Activated CD4-positive, alpha-beta T cell treated with anti-CD3 and anti-CD28 coated beads, Interleukin-2, amount 10 ng/mL, durations not matched to agents 24 days and 14 days (primary cell): ENCODE measurements at places on chromosomes 12 and 14.

GRCh38 chr14:37254411-37254947, 56.7 kb downstream of the MIPOL1 start:
- H3K4me1 ChIP-seq = no peaks in the 10 kb centered on the region
- no peak overlapping the region for H3K27ac ChIP-seq
- H3K4me3 ChIP-seq = no peak overlapping the region
- H3K27me3 ChIP-seq = no peaks in the 10 kb centered on the region
- no peaks in the 10 kb centered on the region for H3K36me3 ChIP-seq

GRCh38 chr14:51096870-51097269, 2.0 kb upstream of the TRIM9 start:
- no peak for DNase-seq
- H3K4me1 ChIP-seq = peaks cover 15% of the 10 kb centered on the region
- peaks cover 54% of the 10 kb centered on the region for H3K27me3 ChIP-seq
- no peaks in the 10 kb centered on the region for H3K36me3 ChIP-seq
- H3K4me3 ChIP-seq = no peak overlapping the region

- H3K36me3 ChIP-seq = peaks cover 2% of the 10 kb centered on the region
- no peak overlapping the region for H3K4me3 ChIP-seq
- H3K27ac ChIP-seq = no peak overlapping the region
- H3K27me3 ChIP-seq = no peaks in the 10 kb centered on the region
- no peak for DNase-seq
Measured at GRCh38 chr12:123085730-123086487, 65.0 kb downstream of the PITPNM2 start.

DNA sequence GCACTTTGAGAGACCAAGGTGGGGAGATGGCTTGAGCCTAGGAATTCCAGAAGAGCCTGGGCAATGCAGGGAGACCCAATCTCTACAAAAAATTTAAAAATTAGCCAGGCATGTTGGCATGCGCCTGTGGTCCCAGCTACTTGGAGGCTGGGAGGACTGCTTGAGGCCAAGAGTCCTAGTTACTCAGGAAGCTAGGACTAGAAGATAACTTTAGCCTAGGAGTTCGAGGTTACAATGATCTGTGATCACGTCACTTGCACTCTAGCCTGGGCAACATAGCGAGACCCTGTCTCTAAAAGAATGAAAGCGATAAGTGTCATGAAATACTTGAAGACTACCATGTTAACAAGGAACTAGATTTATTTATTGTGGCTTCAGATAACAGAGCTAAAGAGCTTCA, 3.5 kb downstream of the ATF7 start:
- no peak overlapping the region for H3K4me3 ChIP-seq
- no peak overlapping the region for H3K27ac ChIP-seq
- peaks cover 40% of the 10 kb centered on the region for H3K4me1 ChIP-seq
- H3K36me3 ChIP-seq = peaks cover 5% of the 10 kb centered on the region
- no peak for DNase-seq

- H3K27ac ChIP-seq = no peak overlapping the region
- H3K36me3 ChIP-seq = no peaks in the 10 kb centered on the region
- H3K27me3 ChIP-seq = no peaks in the 10 kb centered on the region
- no peak for DNase-seq
- H3K4me1 ChIP-seq = no peaks in the 10 kb centered on the region
Measured at GRCh38 chr12:21881965-21882364, 59.3 kb downstream of the ABCC9 start.

- peaks cover 78% of the 10 kb centered on the region for H3K4me1 ChIP-seq
- peak overlapping the region; percentile 97 for H3K27ac ChIP-seq
- peak overlapping the region; percentile 97 for H3K4me3 ChIP-seq
- peak; percentile 83 for DNase-seq
Measured at GRCh38 chr14:89617481-89618329, 200.7 kb upstream of the FOXN3 start.

DNA sequence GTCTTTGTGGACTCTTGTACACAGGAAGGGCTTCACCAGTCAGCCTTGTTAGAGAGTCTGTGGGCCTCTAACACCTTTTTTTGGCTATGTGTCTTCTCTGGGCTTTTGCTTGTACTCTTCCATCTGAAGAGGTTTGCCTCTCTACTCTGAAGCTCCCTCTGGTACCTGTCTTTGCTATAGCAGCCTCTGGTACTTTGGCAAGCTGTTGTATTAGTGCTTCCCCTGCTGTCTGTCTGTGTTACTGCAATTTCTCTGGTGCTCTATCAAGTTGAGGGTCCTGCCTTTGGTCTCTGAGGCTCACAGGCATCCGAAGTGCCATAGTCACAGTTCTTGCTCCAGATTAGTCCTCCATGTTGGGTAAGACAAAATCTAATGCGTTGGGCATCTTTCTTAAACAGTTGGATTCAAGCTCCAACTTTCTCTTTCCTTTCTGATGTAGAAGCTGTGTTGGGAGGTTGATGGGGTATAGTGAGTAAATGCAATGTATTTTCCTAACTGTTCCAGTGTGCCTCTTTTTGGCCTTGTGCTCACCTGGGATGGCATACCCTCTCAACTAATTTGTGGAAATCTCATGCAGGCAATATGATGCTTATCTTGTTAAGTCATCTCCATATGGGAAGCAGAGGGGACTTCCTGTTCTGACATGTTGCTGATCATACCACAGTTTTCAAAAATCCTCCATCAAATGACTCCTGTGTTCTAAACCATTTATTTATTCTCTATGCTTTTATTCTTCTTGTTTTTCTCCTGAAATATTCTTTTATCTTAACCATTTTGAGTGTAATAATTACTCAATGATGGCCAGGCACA, 88.8 kb downstream of the ATF7IP start:
- peak; percentile 80 for DNase-seq
- peaks cover 61% of the 10 kb centered on the region for H3K36me3 ChIP-seq
- H3K27ac ChIP-seq = peak overlapping the region; percentile 69
- peaks cover 47% of the 10 kb centered on the region for H3K4me1 ChIP-seq
- peak overlapping the region; percentile 39 for H3K4me3 ChIP-seq
- no peaks in the 10 kb centered on the region for H3K27me3 ChIP-seq

GRCh38 chr12:75437564-75437963, 43.0 kb upstream of the GLIPR1 start:
- peaks cover 5% of the 10 kb centered on the region for H3K27me3 ChIP-seq
- H3K27ac ChIP-seq = no peak overlapping the region
- peaks cover 8% of the 10 kb centered on the region for H3K4me1 ChIP-seq
- DNase-seq = no peak
- H3K36me3 ChIP-seq = no peaks in the 10 kb centered on the region

DNA sequence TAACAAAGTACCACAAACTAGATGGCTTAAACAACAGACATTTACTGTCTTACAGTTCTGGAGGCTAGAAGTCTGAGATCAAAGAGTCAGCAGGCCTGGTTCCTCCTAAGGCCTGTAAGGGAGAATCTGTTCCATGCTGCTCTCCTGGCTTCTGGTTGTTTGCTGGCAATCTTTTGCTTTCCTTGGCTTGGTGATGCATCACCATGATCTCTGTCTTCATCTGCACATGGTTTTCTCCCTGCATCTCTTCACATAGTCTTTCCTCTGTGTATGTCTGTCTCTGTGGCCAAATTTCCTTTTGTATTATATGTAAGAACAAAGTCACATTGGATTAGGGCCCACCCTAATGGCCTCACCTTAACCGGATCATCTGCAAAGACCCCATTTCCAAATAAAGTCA, 168.5 kb downstream of the CAPZA3 start:
- no peak overlapping the region for H3K4me3 ChIP-seq
- H3K27me3 ChIP-seq = no peaks in the 10 kb centered on the region
- H3K27ac ChIP-seq = no peak overlapping the region
- no peaks in the 10 kb centered on the region for H3K4me1 ChIP-seq
- no peaks in the 10 kb centered on the region for H3K36me3 ChIP-seq
- no peak for DNase-seq

GRCh38 chr14:50560931-50561285, 963 bp downstream of the ATL1 start:
- H3K4me3 ChIP-seq = peak overlapping the region; percentile 77
- H3K36me3 ChIP-seq = no peaks in the 10 kb centered on the region
- peak overlapping the region; percentile 5 for H3K27ac ChIP-seq

GRCh38 chr14:75579338-75579864, 981 bp downstream of the FLVCR2 start:
- no peak overlapping the region for H3K27ac ChIP-seq
- DNase-seq = no peak

DNA sequence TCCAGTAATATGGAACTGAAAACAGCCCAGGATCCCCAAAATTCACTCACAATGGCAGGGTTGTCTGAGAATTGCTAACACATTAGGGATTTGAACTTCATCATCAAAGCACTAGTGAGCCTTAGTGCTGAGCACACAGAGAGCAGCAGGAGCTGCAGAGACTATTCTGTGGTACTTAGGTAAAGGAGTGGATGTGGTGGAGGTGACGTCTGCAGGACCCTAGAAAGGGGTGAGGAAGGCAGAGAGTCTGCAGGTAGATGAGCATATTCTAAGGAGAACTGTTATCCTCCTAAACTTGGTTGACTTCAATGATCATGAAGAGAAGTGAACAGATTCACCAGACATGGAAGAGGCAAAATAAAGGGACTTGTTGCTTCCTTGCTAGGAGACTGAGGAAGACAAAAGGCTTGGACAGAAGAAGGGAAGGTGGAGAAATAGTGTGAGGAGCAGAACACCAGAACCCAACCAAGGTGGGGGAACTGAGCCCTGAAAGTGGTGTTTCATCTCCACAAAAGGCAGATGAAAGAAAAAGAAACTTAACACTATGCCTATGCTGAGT, 1164.0 kb downstream of the TMEM121 start:
- peaks cover 19% of the 10 kb centered on the region for H3K27me3 ChIP-seq
- DNase-seq = peak; percentile 52
- H3K4me1 ChIP-seq = peaks cover 9% of the 10 kb centered on the region
- H3K27ac ChIP-seq = no peak overlapping the region
- H3K36me3 ChIP-seq = no peaks in the 10 kb centered on the region
- H3K4me3 ChIP-seq = no peak overlapping the region

GRCh38 chr12:3597526-3598210, 106.7 kb downstream of the PRMT8 start:
- no peak for DNase-seq
- no peaks in the 10 kb centered on the region for H3K36me3 ChIP-seq
- no peaks in the 10 kb centered on the region for H3K27me3 ChIP-seq
- H3K27ac ChIP-seq = no peak overlapping the region

GRCh38 chr12:47801170-47801903, 18.4 kb downstream of the HDAC7 start:
- H3K36me3 ChIP-seq = peaks cover 79% of the 10 kb centered on the region
- peaks cover 60% of the 10 kb centered on the region for H3K4me1 ChIP-seq
- H3K27ac ChIP-seq = peak overlapping the region; percentile 99
- DNase-seq = no peak

GRCh38 chr12:131720921-131721320, 10.0 kb downstream of the SFSWAP start:
- H3K4me3 ChIP-seq = no peak overlapping the region
- no peaks in the 10 kb centered on the region for H3K27me3 ChIP-seq
- H3K27ac ChIP-seq = peak overlapping the region; percentile 51
- DNase-seq = no peak
- H3K4me1 ChIP-seq = peaks cover 10% of the 10 kb centered on the region

DNA sequence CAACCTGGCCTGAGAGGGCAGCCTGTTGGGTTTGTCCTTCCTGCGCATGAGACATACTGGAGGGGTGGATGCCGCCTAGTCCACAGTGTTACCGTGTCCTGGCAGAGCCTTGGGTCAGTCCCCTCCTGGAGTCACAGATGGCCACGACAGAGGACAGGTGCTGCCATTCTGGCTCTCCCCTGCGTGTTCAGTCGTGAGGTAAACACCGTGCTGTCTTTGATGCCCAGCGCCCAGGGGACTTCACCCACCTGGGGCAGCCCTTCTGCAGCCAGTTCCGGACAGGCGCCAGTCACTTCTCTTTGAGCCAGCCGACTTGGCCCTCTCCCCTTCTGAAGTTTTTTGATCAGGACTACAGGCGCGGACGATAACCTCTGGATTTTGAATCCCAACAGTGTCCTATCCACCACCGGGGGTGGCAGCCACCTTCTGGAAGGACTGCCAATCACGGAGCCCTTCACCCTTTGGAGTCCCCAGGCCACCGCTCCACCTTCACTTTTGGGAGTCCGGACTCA, 933.0 kb downstream of the DIO2 start:
- no peak overlapping the region for H3K4me3 ChIP-seq
- H3K4me1 ChIP-seq = no peaks in the 10 kb centered on the region
- H3K27me3 ChIP-seq = peaks cover 41% of the 10 kb centered on the region
- no peak for DNase-seq
- no peak overlapping the region for H3K27ac ChIP-seq

DNA sequence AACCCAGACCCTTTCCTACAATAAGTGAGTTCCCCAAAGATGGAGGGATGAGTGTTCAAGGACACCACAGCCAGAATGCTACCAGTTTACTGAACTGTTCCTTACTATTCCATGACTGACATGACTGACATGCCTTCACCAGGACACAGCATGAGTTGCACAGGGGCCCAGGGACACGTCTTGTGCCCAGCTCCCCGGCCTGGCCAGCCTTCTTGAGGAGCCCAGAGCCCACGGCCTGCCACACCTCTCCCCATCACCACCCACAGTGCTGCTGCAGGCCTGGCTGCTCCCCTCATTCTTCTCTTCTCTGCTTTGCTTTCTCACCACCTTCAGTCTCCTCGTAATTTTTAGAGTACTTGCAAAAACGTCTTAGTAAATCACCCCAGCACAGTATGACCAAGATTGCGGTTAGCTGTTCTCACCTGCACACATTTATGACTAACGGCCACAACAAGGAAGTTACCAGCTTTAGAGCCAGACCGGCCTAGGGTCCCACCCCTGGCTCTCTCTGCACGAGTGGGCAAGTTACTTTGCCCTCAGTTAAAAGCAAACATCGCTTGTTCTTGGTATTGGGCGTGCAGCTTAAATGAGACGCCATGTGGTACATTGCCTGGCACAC, 18.5 kb downstream of the PPP2R5E start:
- peaks cover 18% of the 10 kb centered on the region for H3K4me1 ChIP-seq
- DNase-seq = no peak
- H3K27me3 ChIP-seq = no peaks in the 10 kb centered on the region
- H3K36me3 ChIP-seq = peaks cover 36% of the 10 kb centered on the region
- no peak overlapping the region for H3K27ac ChIP-seq

DNA sequence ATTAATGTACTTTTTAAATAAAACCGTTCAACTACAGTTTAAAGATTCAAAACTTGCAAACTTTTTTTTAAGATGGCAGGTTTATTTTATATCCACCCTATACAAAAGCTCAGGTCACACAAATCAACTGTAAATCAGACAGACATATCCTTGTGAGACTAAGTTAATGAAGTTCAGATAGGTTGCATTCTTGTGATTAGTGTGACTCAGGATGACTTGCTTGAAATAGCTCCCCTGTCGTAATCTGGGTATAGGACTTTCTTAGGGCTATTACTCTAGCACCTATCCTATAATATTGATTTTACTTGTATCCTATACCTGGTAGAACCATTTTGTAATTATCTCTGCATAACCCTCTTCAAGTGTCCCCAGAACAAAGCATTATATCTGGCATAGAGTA, 9.5 kb upstream of the PRKD1 start:
- no peak for DNase-seq
- H3K36me3 ChIP-seq = no peaks in the 10 kb centered on the region
- H3K4me3 ChIP-seq = no peak overlapping the region
- no peaks in the 10 kb centered on the region for H3K27me3 ChIP-seq
- no peaks in the 10 kb centered on the region for H3K4me1 ChIP-seq

DNA sequence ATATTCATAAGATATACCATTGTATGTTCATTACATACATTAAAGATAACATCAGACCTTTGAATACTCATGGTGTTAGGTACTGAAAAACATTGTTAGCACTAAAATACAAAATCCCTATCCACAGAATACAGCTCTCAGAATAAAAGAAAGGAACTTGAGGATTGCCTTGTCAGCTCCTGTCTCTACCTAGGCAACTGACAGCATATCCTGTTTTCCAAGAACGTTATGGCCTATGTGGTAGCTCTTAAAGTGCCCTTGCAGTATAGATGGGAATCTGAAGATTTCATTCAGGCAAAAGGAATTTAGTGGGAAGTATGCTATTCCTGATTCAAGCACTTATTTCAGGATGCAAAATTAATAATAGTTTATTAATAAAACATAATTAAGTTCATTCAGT, 1.8 kb upstream of the PPP1R12A start:
- H3K36me3 ChIP-seq = peaks cover 5% of the 10 kb centered on the region
- H3K4me3 ChIP-seq = peak overlapping the region; percentile 89
- no peak for DNase-seq
